ENCODE measurements at places on chromosomes 1 and 21.
A peak's percentile ranks its signal among the peaks of the same experiment; 100 is the strongest.

- no peak for DNase-seq
Measured at GRCh38 chr1:178500091-178500770, 3.5 kb upstream of the CLEC20A start.

- DNase-seq = no peak
Measured at GRCh38 chr1:51009381-51009780, 39.3 kb downstream of the CDKN2C start.

DNA sequence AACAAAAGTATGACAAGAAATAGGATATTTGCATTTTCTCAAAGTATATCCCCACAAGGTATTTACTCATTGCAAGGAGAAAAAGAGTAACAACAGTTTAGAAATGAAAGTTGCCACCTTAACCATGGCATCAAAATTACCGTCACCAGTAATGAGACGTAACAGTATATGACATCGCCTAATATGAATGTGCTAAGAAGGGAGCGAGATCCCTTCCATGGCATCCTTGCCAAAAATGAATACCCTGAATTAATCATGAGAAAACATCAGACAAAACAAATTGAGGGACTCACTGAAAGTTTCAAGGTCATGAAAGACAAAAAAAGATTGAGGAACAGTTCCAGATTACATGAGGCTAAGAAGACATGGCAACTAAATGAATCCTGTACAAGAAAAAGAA lies 78.9 kb upstream of the MROH9 start:
- no peak for DNase-seq

DNA sequence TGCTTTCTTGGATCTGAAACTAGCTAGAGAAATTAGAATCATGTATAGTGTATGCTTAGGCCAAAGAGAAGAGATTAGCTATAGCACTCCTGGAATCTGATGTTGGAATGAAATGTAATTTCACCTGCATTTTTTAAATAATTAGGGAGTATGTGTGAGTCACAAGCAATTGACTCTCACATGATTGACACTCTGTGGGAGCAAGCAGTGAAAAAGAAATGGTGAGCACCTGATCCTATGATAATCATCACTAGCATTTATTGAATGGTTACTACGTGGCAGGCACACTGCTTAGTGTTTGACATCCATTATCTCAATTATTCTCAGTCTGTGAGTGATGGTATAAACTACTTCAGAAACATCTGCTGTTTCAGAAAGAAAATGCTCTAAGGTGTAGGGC lies 176.6 kb downstream of the NRIP1 start:
- DNase-seq = no peak

DNA sequence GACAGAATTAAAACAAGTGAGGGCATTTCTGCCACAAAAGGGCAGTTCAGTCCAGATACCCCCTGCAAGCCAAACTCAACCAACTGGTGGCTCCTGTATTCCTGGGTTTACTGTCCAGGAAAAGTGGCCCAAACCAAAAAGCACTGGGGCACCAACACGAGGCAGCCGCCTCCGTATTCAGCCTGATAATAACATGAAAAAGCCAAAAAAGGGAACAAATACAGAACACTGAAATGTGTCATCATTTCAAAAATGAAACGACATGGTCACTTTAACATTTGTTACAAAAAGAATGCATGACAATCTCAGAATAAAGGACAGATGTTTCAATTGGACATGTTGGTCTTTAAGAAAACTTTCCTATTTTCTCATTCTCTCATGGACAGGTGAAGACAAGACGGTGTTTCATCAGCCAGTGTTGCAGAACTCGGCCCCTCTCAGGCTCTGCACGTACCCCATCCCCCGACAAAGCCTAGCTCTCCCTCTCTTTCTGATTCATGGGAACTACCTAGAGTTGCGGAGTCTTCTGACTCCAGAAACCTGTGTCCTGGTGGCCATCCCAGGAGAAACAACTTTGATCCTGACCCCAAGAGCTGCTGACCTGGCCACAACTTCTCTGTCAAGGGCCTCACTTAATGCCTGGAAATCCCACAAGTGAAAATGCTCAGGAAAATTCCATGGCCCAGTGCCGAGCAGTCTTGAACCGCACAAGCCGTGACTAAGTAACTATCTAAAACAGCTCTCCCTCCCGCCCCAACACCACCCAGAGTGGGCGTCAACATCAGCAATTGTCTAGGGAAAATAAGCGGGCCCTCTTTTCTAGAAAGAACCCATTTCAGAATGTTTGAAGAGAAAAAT lies 27.1 kb downstream of the ZBTB17 start:
- peak; percentile 76 for DNase-seq

DNA sequence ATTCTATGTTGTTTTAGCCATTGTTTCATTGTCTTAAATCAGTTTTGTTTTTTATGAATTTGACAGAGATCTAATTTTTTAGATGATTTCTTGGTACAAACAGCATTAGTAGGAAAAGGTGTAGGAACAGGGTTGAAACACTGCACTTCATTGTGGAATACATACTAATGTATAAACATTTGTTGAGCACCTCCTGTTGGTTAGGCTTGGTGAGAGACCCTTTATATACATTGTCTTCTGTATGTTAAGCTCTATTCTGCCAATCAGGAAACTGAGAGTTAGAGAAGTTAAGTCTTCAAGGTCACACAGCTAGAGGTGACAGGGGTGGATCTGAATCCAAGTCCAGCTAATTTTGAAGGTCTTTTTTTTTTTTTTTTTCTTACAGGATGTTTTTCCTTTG lies 192.7 kb downstream of the VPS13D start:
- no peak for DNase-seq

DNA sequence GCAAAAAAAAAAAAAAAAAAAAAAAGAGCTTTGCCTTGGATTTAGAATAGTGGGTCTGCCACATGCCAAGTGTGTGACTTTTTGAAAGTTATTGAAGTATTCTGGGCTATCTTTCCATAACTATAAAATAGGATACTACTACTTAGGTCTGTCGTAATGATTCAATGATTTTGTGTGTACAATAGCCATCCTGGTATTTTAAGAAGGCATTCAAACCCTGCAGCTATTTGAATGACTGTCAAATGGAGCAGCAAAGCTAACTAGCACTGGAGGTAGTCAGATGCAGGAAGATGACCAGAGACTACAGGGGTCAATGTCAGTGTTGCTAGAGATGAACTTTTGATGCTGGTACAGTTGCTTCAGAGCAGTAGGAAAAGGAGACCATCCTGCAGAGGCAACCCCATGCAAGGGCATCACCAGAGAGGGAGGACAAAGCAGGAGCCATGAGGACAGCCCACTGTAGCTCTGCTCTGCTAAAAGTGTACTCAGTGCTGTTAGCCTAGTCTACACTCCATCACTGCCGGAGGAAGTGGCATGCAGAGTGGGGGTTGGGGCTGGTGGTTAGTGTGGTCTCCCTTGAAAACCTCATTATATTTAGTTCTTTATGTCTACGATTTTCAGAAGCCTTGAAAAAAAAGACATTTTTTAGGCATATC lies 29.0 kb downstream of the DUSP10 start:
- peak; percentile 74 for DNase-seq

GRCh38 chr1:115098979-115099692 lies 9.8 kb upstream of the TSPAN2 start:
- DNase-seq = peak; percentile 44

Data from activated CD4-positive, alpha-beta T cell treated with anti-CD3 and anti-CD28 coated beads, Interleukin-2, amount 50 U/mL, for 48 hours (primary cell).